ENCODE measurements at places on chromosomes 1 and 21. TPM values are rescaled to one million over a fixed set of nuclear protein-coding genes. Genes with fewer than 3 reads are reported as not detected.

DNA sequence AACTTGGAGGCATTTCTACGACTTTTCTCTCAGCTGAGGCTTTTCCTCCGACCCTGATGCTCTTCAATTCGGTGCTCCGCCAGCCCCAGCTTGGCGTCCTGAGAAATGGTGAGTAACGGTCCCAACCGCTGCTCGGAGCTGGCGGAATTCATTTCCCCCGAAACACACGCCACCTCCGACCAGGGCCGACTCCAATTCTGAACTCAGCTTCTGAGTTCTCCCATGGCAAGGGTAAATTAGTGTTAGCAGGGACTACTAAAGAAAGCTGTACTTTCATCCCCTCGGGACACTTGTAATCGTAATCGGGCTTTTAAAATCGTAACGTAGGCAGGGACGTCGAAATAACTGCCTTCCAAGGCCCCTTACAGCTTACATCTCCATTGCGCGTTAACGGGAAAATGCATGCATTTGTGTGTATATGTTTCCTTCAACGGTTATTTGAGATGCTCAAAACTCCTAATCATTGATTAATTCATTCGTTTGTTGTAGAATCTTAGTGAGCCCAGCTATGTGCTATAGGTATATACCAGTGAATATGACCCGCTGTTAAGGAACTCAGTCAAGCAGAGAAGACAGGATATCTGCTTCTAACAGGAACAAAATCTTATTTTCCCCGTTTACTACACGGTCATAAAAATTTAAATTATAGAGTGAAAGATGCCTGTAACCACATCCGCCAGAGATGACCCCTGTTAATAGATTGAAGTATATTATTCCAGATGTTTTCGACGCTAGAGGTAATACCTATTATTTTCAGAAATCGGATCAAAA, 472 bp downstream of the DTL start:
- no peaks in the 10 kb centered on the region for H3K4me1 ChIP-seq
- no peak for DNase-seq
- H3K36me3 ChIP-seq, result no peaks in the 10 kb centered on the region
- H3K27ac ChIP-seq, result no peak overlapping the region

- no peak overlapping the region for H3K4me3 ChIP-seq
- H3K27ac ChIP-seq, result no peak overlapping the region
- no peaks in the 10 kb centered on the region for H3K27me3 ChIP-seq
- H3K4me1 ChIP-seq, result no peaks in the 10 kb centered on the region
- no peaks in the 10 kb centered on the region for H3K36me3 ChIP-seq
- DNase-seq, result no peak
Measured at GRCh38 chr1:233490488-233490887, 123.4 kb upstream of the KCNK1 start.

The PRAMEF14 gene
- total RNA-seq, result not detected

GRCh38 chr1:21625390-21626190, 43.6 kb downstream of the RAP1GAP start:
- no peak for DNase-seq
- H3K4me1 ChIP-seq, result peaks cover 5% of the 10 kb centered on the region
- H3K4me3 ChIP-seq, result no peak overlapping the region
- H3K27me3 ChIP-seq, result no peaks in the 10 kb centered on the region

DNA sequence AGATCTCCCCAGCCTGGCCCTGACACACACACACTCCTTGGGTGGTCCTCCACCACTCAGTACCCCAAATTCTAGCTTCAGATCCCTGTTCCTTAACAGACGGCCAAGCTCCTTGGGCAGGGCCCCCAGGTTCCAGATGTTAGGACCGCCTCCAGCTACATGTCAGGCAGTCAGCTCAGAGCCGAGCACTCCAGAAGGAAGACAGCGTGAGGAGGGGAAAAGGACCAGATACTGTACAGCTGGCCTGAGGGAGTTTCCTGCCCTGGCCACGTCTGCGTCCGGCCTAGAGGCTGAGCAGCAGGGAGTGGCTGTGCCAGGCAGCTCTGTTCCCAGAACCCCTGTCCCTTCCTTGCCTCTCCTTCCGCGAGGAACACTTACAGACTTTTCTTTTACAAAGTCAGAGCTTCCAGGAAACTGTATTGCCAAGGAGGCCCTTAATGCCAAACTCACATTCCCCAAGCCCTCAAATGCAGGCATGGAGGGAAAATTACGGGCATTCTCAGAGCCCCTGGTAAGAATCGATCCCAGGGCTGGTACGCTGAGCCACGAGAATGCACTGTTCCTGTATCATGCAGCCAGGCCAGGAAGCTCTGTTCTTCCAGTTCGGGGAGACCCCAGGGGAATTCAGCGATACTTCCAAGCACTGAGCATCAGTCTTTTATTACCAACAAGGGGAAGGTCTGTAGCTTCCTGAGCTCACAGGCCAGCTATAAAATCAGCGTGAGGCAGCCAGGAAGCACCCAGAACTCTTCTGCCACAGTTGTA, 45.2 kb upstream of the CNTN2 start:
- H3K27me3 ChIP-seq, result no peaks in the 10 kb centered on the region
- no peaks in the 10 kb centered on the region for H3K36me3 ChIP-seq
- no peak overlapping the region for H3K27ac ChIP-seq
- no peaks in the 10 kb centered on the region for H3K4me1 ChIP-seq
- DNase-seq, result no peak
- H3K4me3 ChIP-seq, result no peak overlapping the region

Data from ovary (tissue), 10 donors.